ENCODE measurements at places on chromosomes 11 and 22.

GRCh38 chr11:84398017-84398626, 1112.0 kb upstream of the CCDC90B start:
- no peak for DNase-seq

- no peak for DNase-seq
Measured at GRCh38 chr11:104650234-104650633, 248.0 kb downstream of the CASP12 start.

DNA sequence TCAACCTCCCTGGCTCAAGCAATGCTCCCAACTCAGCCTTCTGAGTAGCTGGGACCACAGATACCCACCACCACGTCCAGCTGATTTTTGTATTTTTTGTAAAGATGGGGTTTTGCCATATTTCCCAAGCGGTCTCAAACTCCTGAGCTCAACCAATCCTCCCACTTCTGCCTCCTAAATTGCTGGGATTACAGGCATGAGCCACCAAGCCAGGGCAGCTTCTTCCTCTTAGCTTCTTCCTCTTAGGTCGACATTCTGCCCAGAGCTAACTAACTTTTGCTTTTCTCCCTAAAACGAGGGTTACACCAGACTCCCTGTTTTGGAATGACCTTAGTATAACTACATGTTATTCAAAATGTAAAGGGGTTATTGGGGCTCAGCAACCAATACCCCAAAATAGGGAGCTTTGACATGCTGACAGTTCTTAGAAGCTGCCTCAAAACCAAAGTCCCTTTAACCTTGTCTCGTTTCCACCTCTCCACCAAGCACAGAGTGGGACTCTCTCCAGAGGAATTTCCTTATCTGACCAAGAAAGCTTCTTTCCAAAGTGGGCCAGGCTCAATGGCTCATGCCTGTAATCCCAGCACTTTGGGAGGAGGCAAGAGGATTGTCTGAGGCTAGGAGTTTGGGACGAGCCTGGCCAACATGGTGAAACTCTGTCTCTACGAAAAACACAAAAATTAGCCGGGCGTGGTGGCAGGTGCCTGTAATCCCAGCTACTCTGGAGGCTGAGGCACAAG, 7.0 kb downstream of the HPS5 start:
- no peak for DNase-seq

DNA sequence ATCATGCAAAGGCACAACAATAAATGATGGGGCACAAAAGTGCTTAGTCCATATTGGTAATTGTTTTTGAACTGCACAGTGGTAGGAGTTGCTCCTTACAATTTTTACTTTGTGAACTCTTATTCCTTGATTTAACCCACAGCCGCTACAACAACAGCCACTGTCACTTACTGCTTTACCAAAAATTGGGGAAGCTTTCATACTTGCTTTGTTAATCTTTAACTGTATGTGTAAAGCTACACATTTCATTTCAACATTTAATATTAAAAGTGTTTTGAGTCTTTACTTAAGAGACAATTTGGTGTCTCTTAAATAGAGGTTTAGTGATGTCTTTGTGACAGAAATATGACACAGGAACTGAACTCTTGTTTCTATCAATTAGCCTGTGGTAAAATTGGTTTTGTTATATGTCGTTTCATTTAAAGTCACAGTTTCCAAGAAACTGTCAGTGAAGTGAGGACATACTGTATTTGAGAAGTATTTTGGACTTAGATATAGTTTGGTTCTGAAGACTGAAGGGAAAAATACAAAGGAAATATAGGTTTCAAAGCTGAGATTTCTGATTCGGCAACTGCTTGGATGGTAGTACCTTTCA, 6.5 kb upstream of the IL18BP start:
- no peak for DNase-seq

DNA sequence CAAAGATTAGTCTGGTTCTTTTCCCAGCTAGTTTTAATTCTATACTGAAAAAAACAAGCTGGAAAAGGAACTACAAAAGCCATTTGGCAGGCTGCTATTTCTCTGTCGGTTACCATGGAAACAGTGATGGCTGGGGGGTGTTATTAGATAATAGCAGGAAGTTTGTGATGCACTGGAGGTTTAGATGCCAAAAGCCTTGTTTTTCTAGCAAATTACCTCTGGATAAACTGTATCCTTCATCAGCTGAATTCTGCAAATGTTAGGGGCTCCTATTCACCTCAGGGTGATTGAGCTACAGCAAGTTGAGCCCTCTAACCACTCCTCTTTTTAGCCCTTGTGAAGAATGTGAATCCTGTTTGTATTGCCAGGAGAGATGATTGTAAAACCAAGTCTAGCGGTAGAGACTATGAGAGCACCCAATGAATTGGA, 25.2 kb downstream of the ALKBH3 start:
- DNase-seq = no peak

GRCh38 chr11:1503708-1504104, 17.1 kb upstream of the MOB2 start:
- DNase-seq = no peak

DNA sequence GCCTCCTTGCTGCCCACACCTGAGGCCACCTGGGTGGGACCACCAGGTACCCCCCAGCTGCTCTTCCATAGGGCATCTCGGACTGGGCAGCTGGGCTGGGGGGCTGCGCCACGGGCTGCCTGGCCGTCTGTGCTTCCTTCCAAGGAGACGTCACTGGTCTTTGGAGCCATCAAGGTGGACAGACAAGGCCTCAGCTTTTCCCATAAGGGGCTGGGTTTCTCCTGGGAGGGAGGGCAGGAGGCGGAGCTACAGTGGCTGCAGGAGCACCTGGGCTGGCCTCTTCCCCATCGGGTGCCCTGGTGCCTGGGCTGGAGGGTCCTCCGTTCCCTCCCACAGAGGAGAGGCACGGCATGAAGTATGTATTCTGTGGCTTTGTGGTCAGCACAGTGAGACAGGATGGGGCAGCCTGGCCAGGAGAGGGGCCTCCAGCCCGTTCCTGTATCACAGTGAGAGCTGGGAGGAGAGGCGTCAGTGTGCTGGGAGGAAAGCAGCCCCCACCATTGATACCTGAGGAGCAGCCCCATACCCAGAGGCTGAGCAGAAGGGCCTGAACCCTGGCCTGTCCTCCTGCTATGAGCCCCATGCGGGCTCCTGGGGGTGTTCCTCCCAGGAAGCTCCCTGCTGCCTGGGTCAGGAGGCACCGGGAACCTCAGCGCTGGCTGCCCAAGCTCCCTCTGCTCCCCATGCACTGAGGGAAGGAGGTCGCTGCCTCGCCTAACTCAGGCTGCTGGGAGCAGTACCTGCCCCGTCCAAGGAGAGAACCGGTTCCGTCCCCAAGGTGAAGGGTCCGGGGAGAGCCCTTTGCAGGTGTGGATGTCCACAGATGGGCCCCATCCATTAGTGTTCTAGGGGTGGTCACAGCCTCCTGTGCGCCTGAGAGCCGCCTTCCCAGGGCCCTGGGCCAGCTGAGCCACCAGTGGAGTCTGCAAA, 1075.0 kb downstream of the BRD1 start:
- no peak for DNase-seq

DNA sequence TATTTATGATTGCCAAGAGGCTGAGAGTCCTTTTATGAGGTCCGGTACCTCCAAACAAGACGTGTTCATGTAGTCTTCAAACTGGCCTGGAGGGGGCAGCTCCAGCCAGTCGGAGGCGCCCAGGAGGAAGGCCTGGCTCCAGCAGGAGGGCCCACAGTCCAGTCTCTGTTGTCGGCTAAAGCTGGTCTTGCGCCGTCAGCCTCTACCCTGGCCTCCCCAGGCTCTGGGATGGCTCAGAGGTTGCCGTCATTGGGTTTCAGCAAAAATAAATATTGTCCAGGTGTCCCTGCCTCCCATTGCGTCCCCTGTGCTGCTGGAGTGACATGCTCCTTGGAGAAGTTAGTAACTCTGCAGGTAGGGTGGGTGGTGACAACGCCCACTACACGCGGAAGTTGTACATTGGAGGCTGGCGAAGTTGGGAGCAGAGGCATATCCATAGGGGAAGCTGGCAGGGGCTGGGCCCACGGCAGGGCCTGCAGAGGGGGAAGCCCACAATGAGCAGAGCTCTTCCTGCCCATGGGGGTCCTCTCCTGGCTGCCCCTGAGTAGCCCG, 1.0 kb upstream of the SLC25A1 start:
- DNase-seq = peak; percentile 68

- no peak for DNase-seq
Measured at GRCh38 chr11:128779036-128779435, 85.2 kb downstream of the FLI1 start.

GRCh38 chr11:110984147-110984546, 261.4 kb upstream of the POU2AF2 start:
- DNase-seq = peak; percentile 36

DNA sequence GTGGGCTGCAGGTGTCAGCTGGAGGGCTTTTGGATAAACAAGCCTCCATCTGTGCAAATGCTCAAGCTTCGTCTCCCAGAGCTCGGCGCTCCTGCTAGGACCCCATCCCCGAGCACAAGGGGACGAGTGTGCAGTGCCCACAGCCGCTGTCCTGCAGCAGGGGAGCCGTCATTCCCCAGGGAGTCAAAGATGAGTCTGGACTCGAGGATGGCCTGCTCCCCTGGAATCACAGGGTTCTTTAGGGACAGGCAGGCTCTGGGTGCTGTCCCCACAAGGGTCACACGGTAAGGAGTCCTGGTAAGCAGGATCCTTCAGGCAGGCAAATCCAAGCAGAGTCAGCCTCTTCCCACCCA, 50.2 kb downstream of the APOL1 start:
- no peak for DNase-seq

- DNase-seq = no peak
Measured at GRCh38 chr11:3121931-3122774, 43.0 kb downstream of the OSBPL5 start.

- DNase-seq = no peak
Measured at GRCh38 chr11:115497303-115497702, 6.9 kb downstream of the CADM1 start.

GRCh38 chr11:72792437-72793021, 1.3 kb downstream of the STARD10 start:
- no peak for DNase-seq

DNA sequence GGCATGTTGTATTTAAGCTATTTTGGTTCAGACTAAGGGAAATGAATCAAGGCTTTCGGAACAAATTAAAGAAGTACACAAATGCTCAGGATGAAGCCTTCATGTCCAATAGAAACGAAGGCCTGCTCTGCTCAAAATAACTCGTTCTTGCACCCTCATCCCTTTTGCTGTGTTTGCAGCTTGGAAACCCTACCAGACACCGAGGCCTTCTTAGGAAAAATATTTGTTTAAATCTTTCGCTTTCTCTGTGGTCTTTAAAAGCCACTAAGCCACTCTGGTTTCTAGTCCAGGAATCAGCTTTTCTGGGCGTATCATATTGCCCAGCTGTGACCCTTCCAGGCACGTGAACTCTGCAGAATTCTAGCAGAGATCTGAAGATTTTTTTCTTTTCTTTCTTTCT, 60.9 kb upstream of the HSPA8 start:
- no peak for DNase-seq

DNA sequence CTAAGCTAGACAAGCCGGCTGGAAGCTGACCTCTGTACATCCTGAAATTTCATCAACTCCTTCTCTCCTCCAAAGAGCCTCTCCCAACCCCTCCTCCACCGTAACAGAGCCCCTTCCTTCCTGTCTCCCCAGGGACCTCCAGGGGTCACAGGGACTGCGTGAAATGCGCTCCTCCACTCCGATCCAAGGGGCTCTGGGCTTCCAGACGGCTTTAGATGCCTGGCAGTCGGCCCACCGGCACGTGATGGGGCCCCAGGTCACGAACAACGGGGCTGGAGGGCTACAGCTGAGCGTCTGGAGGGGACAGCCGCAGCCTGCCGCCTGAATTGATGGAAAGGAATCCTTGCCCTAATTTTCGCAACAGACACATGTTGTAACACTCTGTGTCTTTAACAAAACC, 264.1 kb downstream of the MN1 start:
- no peak for DNase-seq

- no peak for DNase-seq
Measured at GRCh38 chr11:113464416-113464815, 10.8 kb downstream of the DRD2 start.

- no peak for DNase-seq
Measured at GRCh38 chr11:120186774-120187591, 23.8 kb upstream of the OAF start.

DNA sequence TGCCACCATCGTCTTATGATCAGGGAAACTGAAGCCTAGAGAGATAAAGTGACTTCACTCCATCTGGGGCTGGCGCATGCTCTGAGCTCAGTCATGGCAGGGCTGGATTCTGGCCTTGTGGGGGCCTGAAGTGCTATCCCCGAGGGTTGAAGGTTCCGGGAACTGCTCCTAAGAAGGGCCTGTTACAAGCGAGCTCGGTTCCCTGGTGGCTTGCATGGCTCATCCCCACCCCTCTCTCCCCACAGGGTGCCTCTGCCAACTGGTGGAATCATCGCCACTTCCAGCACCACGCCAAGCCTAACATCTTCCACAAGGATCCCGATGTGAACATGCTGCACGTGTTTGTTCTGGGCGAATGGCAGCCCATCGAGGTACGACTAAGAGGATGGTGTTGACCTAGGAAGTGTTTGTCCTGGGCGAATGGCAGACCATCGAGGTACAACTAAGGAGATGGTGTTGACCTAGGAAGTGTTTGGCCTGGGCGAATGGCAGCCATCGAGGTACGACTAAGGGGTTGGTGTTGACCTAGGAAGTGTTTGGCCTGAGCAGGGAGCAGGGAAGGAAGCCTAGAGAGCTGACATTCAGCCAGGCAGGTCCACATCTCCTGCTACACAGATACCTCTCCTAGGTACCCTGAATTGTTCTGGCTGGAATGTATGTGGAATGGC, 19.9 kb downstream of the FADS2 start:
- no peak for DNase-seq

- no peak for DNase-seq
Measured at GRCh38 chr22:29727131-29727523, 7.3 kb downstream of the CABP7 start.

GRCh38 chr11:107695446-107695845, 16.4 kb downstream of the SLN start:
- DNase-seq = peak; percentile 4

DNA sequence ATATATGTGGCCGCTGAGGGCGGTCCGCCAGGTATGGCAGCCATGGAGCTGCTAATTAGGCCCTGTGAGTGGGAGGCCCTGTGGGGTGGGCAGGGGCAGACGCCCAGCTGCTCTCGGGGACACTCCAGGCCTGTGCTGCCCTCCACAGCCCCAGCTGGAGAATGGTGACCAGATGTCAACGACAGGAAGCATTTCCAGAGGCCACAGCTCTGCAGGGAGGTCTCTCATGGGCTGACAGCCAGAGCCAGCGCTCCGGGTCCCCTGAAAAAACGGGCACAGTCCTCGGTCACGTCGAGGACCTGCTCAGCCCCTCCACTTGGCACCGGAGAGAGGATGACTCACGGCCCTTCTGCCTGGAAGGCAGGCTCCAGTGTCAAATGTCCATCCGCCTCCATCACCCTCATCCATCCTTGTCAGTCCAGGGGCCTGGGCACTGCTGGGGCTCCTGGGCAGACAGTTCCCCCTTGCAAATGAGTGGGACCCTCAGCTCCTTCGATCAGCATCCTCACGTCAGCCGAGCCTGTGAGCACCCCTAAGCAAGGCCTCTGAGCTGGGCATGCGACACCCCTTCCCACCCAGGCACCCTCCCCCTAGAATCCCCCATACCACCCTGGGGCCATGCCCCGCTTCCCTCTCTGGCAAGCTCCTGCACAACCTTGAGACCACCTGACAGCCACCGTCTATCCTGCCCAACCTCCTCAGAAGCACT, 1.9 kb downstream of the BID start:
- DNase-seq = no peak
